ENCODE measurements at places on chromosomes 4 and X.
A peak's percentile ranks its signal among the peaks of the same experiment; 100 is the strongest.

DNA sequence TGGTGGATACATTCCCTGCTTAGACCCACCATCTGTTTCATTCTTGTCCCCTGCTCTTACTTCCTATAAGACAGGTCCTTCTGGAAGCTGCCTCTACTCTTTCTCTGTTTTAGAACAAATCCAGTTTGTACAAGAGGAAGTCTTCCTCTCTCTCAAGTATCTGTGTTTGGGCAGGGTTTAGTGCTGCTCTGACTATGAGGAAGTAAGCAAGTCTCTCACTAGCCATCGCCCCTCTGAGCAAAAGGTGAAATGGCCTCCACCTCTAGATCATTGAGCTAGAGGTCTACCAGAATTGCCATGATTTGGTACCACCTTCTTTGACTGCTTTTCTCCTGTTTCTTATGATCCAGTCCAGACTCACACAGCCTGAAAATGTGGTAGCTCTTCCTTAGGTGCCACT is 8.4 kb downstream of the BTK start:
- no peak for DNase-seq

DNA sequence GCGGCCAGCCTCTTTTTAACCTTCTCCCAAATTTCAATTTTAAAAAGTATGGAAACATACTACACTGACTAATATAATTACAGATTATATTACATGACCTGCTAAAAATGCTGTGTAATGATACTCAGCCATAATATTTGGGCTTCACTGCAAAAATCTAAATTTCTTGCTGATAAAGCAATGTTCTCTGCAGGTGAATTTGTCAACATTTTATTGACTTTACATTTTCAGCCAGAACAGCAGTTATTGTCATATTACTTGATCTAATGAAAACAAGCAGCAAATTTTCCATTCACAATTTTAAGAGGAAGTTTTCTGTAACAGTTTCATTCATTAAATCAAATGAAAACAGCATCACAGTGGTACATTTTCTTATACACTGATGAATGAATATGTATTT is 91.1 kb downstream of the FRYL start:
- no peak for DNase-seq

GRCh38 chrX:67693928-67694327 is 150.1 kb downstream of the AR start:
- peak; percentile 28 for DNase-seq

DNA sequence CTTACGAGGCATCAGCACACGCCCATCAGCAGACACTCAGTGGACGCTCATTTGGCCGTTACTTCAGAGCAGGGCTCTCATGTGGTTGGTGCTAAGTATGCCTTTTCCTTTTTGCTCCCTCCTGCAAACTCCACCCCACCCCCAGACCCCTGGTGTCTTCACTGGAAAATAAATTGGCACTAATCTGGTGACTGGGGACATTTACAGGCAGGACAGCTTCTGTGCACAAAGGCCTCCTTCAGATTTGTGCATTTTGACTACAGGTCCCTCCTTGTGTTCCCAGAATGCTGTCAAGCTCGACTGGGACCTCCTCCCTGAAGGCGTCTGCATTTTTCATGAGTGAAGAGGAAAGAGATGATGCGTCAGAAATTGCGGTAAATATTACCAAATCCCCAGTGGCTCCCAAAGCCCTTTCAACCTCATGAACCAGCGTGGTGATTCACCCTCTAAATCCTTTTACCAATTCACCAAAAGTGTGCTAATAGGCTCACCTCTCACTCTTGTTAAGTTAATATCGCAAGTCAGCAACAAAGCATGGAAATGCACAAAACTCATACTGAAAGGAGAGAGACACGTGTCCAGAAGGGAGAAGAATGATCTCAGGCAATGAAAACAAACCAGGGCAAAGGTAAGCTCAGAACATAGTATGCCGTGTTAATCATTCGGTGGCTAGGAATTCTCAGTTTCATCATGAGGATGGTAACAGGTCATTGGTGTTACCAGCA is 119.0 kb downstream of the NKX6-1 start:
- DNase-seq = peak; percentile 75

- no peak for DNase-seq
Observed at GRCh38 chrX:53279296-53280237, 1.8 kb downstream of the IQSEC2 start.

- no peak for DNase-seq
Observed at GRCh38 chr4:41427931-41428600, 109.9 kb upstream of the LIMCH1 start.

DNA sequence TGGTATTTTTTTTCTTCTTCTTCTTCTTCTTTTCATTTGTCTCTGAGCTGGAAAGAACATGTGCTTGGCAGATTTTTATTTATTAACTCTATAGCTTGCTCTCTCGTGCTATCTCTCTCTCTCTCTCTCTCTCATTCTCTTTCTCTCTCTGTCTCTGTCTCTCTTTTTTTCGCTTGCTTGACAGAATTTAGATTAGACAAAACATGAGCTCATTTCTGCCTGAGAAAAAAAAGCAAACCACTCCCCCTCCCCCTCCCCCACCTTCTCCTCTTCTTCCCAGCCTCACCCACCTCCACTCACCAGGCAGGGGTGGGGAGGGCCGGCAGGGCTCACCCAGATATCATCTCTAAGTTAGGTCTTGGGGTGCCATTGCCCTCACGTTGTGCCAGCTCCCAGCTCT is 81.5 kb downstream of the PJA1 start:
- no peak for DNase-seq

DNA sequence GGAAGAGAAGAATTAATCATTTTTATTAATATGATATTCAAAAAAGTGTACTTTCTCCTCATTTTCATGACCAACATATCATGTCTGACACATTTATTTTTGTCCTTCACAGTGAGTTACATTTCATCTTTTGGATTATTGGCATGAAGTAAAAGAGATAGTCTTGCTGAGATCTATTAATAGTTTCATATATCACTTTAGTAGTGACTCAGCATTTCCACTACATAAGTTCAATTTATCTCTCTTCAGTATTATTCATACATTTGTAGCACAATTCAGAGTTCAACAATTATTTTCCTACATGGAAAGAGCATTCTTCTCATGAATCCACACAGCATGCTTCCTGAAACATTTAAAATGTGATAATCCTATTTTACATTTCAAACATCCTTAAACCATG is 1461.1 kb downstream of the TECRL start:
- DNase-seq = no peak

GRCh38 chr4:23818097-23818885 is 71.6 kb downstream of the PPARGC1A start:
- DNase-seq = no peak

DNA sequence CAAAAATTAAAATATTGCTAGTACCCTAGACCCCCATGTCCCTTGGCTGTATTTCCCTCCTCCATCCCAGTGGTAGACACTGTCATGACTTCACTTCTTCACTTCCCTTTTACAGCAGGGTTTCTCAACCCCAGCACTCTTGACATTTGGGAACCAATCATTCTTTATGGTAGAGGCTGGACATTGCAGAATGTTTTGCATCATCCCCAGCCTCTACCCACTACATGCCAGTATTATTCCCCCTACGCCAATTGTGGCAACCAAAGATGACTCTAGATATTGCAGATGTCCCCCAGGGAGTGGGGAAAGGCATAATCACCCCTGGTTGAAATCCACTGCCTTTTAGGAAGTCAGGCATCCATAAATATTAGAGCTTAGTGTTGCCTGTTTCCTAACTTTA is 138.6 kb downstream of the AMELX start:
- no peak for DNase-seq

DNA sequence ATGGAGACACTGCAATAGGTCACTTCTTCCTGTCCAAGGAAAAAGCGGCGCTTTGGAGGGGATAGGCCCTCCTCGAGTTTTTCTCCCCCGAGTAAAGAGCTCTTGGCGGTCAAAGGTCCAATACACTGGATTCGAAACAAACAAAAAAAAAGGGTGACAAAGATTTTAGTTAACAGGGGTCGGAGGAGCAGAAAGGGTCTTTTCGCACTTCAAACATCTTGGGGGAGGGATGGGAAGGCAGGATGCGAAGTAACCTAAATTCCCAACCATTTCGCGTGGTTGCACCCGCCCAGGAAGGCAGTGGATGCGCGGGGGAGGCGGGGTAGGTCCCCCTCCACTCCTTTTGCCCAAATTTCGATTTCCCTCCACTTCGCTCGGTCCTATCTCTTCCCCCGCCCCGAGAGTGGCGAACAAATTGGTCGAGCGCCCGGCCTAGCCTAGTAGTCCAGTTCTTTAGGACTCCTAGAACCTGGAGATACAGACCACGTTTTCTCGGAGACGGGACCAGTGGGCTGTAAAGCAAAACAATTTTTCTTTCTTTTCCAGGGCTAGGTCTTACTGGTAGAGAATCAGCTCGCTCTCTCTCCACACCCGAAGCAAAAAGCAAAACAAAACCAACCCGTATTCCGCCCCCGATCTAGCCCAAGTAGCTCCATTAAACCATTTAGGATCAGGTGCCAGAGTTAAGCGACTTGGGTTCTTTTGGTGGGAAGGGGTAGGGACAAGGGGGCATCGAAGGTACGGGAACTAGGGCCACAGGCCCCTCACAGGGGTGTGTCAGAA is 2.0 kb upstream of the STAG2 start:
- DNase-seq = peak; percentile 55

GRCh38 chr4:169024762-169025161 is 14.7 kb upstream of the CBR4 start:
- peak; percentile 71 for DNase-seq

DNA sequence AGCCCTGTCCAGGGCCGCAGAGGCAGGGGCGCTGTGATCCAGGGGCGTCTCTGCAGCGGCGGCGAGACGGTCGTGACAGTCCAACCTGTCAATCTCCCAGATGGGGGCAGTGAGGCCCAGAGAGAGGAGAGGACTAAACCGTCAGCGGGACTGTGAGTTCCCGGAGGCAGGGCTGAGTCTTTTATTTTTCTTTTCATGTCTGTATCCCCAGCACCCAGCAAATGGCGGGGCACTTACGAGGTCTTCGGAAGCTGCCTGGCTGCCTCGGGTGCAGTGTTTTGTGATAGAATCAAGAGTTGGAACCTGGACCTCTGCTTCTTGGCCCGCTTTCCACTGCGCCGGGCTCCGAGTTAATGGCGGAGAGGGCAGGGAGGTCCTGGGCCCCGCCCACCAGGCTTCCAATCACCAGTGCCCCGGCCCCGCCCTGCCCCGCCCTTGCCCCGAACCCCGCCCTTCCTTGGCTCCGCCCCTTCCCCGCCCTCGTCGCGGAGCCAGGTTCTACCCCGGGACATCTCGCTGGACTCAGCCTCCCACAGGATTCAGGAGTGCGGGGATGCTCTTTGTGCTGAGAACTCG is 35.3 kb upstream of the GRPEL1 start:
- peak; percentile 61 for DNase-seq

GRCh38 chr4:126081336-126081735 is 766.6 kb downstream of the FAT4 start:
- DNase-seq = no peak

- DNase-seq = no peak
Observed at GRCh38 chrX:119407681-119408080, 8.5 kb downstream of the SLC25A43 start.

GRCh38 chrX:11412715-11413623 is 119.8 kb downstream of the AMELX start:
- DNase-seq = peak; percentile 76

DNA sequence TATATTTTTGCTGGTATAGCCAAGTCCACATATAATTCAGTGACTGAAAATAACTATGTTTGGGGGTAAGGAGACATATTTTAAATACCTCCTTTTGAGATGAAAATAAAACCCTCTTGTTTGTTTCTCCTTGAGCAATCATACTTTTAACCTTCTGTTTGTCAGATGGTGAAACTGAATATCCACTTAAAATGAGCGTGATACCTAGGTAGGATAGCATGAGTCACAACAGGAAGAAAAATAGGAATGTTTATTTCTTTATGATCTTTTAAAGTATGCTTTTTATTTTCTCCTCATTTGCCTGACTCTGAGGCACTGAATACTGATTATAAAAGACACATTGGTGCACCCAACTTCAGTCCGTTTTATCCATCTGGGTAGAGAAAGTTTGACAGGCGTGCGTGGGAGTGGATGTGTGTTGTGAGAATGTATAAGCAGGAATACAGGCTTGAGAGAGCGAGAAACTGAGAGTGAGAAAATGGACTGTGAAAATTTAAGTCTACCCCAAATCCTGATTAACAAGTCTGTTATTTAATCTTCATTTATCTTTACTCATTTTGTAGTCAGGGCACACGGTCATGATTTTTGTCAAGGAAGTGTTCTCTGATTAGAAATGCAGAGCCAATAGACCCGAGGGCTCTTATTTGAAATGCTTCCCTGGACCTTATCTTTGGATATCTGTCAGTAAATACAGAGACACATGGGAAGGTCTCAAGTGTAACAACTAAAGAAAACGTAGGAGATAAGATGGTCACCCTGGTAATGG is 62.1 kb upstream of the ANTXR2 start:
- DNase-seq = no peak

DNA sequence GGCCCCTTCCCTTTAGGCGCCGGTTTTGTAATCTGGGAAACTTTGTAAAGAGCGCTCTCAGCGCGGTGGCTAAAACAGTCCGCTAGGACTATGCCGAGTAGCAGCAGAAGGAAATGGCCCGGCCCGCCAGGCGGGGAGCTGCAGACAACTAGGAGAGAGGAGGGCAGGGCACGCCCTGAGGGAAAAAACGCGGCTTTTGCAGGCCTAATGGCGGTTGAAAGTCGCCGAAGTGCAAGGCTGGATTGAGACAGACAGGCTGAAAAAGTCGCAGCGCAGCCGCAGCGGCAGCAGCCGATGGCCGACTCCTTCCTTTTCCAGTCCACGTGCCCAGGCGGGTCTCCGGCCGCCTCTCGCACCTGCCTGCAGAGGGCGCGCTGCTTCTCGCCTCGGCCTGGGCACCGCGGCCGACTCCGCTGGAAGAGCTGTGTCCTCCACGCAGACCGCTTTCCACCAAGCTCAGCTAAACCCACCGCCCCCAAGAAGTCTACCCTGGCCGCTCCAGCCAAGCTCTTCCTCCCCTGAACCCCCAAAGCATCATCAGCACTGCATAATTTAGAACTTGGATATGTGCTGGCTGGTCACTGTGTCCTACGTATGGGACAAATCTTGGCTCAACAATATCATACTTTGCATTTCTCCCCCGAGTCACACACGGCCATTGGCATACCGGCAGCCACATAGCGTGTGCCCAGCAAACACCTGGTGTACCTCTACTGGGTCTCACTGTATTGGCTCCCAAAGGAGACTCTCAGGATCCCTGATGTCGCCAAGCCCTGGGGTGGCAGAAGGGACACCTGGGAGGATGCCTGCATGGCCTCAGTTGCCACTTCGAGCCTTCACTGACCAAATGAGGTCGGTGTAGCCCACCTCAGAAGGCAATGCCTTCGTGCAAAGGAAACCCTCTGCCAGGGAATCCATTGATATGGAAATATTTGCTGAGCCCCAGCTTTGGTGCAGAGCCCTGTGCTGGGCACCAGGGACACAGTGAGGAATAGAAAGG is 14.5 kb downstream of the SLC25A5 start:
- peak; percentile 56 for DNase-seq

- no peak for DNase-seq
Observed at GRCh38 chr4:182174979-182175378, 68.2 kb upstream of the TENM3 start.

GRCh38 chrX:130975947-130976346 is 72.9 kb upstream of the ENOX2 start:
- peak; percentile 67 for DNase-seq

Measured in cardiac fibroblast (primary cell).